ENCODE measurements at places on chromosomes 16 and 17.

DNA sequence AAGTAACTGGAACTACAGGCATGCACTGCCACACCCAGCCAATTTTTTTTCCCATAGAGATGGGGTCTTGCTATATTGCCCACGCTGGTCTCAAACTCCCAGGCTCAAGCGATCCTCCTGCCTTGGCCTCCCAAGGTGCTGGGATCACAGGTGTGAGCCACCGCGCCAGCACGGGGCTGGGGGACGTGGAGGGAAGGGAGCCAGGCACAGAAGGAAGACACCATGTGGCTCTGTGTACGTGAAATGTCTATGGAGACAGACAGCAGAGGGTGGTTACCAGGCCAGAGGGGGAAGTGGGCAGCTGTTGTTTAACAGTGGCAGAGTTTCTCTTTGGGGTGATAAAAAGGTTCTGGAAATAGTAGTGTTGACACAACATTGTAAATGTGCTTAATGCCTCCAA, 4.6 kb upstream of the PIEZO1 start:
- DNase-seq = no peak

GRCh38 chr16:269061-269796, 6.5 kb downstream of the RGS11 start:
- no peak for DNase-seq

DNA sequence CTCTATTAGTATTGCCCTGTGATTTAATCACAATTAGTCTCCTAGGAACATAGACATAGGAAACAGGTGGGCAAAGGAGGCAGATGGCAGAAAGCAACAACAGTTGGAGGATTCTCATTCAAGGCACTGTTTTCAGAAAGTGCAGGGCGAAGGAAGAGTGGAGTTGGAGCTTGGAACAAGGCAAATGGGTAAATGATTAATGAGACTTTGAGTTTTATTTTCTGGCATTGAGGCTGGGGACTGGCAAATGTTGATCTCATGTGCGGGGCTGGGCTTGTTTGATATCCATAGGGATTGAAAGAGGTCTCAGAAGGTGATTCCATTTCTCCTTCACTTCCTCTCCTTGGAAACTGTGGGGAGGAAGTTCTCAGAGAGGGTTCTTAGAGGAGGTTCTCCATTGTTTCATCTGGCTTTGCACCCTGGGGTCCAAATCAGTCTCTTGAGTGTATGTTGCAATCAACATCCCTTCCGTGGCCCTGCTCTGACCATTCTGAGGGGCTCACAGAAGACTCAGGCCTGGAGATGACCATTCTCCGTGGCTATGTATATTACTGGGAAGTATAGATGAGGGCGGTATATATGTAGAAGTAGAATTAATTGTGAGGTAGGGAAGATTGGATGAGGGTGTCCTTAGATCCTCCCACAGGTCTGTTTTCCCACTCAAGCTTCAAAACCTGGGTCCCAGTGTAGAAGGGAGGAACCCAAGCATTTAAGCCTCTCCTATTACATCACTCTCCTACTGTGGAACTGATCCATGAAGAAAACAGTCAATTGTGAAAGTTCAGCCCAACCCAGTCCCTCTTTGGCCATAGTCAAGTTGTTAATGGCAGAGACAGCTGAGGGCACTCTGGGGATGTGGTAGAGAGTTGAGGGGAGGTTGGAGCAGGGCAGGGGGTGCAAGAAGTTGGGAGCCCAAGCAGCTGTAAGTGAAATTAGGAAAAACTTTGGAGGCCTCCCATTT, 36.5 kb upstream of the SRSF1 start:
- DNase-seq = no peak

DNA sequence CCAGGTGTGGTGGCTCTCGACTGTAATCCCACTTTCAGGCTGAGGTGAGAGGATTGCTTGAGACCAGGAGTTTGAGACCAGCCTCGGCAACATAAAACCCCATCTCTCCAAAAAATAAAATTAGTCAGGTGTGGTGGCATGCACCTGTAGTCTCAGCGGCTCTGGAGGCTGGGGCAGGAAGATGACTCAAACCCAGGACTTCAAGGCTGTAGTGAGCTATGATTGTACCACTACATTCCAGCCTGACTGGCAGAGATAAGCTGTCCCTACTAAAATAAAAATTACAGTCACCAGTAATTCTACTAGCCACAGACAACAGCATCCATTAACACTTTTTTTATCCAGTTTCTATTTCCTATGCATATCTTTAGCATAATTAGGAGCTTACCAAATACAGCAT, 176.3 kb downstream of the CPPED1 start:
- no peak for DNase-seq

- DNase-seq = peak; percentile 16
Observed at GRCh38 chr16:11914210-11915113, 1.3 kb downstream of the GSPT1 start.

All from hindlimb muscle (tissue), 1 donor.